NCI-H460 (cell line): ENCODE measurements at places on chromosomes 11 and 22. TPM values are rescaled to one million over a fixed set of nuclear protein-coding genes. Genes with fewer than 3 reads are reported as not detected.

Gene FAT3
- not detected in 2 replicates for total RNA-seq

Gene RPS6KB2
- 21.6 and 23.6 TPM in 2 replicates for total RNA-seq

GRCh38 chr22:27206374-27207133, 549.2 kb downstream of the MIAT start:
- DNase-seq: no peak

- no peak for DNase-seq
These were observed 75.7 kb downstream of the SIK3 start for GRCh38 chr11:117022526-117022925.

DNA sequence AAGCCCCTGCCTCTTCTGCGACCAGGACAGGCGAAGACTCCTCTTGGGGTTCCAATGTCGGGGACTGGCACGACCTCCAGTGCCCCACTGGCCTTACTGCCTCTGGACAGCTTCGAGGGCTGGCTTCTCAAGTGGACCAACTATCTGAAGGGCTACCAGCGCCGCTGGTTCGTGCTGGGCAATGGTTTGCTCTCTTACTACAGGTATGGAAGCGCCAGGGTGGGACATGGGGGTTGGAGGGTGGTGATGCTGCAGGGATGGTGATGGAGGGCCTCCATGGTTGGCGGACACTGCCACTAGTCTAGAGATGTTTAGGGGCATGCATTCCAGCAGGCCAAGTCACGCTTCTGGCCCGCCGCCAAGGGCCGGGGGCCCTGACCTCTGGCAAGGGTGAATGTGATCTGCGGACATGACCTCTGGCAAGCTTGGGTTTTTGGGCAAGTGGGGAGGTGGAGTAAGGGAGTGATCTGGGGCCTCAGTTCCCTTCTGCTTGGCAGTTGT, 727 bp downstream of the OSBP2 start:
- no peak for DNase-seq

DNA sequence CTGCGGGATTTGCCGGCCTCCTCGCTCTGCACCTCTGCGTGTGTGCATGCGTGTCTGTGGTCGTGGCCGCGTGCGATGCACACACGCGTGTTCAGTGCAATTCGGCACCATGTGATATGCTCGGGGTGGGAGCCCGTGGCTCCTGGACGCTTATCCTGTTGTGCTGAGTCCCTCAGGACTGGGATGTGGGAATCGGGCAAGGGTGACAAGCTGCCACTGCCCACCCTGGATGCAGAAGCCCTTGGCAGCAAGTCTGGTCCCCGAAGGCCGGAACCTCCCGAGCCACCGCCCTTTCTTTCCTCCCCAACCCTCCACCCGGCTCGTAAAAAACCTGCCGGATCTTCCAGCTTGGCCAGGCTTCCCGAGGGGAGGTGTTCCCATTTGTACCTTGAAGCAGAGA, 128.2 kb downstream of the PHF21B start:
- no peak for DNase-seq
